Fibroblast of mammary gland (primary cell): ENCODE measurements at places on chromosomes 1 and 21.
A peak's percentile ranks its signal among the peaks of the same experiment; 100 is the strongest.

DNA sequence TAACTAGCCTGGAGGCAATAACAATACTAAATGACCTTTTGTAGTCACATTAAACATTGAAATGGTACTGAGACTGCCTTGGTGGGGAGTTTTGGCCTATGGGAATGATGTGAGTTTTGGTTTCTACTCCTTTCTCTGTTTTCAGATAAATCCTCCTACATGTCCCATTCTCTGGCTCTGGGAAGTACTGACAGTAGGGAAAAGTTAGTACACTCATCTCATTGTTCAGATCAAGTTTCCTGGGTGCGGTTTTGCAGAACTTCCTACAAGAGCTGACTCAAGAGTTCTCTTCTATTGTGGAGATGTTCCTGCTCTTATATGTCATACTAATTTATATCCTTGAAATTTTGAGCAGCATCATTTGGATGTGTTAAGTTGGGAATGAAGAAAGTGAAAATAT lies 74.2 kb upstream of the MACF1 start:
- peak; percentile 92 for DNase-seq

GRCh38 chr1:198660341-198661261 lies 21.8 kb downstream of the PTPRC start:
- no peak for DNase-seq

DNA sequence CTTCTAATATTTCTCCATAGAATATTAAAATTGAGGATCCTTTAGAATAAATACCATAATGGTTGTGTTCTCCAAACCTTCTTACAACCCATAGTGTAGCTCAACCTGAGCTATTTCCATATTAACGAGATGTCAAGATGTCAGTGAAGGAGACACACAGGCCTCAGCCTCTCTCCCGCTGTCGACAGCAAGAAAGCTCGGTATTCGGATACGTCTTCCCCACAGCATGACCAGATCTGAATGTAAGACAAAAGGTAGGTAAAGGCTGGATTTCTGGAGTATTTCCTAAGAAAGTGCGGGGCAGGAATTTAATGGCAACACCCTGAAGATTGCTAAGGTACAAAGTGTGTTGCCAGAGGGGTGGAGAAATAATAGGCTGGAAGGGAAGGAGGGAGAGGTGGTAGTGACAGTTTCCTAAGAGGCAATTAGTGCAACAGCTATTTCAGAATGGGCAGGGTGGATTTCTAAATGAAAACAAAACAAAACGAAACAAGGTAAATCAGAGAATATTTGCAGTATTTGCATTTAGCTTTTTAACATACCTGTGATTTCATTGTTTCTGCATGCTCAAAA lies 1.7 kb downstream of the ADSS2 start:
- DNase-seq = no peak

DNA sequence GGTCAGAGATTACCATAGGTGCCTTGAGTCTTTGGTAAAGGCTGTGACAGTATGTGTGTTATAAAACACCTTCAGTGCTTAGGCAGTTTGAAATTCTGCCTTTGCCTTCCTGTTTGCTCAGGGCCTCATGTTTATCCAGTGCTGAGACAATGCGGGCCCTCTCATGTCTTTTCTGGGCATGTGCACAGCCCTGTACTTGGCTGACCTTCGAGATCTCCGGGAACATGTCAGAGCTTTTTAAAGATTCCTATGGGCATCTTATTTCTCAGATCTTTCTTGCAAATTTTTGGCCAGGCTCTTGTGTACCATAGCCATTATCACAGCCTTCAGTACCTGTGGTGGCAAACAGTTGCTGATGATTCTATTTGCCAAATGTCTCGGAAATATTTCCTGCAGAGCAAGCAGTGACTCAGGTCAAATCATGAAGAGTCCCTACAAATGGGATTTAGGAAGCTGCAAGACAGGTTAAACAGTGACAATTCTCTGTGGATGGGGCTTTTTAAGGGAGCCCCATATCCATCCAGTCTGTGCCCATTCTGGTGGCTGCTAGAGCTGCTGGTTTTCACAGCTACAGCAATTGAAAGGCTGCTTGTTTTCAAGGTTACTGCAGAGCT lies 42.1 kb downstream of the HOOK1 start:
- DNase-seq = no peak

DNA sequence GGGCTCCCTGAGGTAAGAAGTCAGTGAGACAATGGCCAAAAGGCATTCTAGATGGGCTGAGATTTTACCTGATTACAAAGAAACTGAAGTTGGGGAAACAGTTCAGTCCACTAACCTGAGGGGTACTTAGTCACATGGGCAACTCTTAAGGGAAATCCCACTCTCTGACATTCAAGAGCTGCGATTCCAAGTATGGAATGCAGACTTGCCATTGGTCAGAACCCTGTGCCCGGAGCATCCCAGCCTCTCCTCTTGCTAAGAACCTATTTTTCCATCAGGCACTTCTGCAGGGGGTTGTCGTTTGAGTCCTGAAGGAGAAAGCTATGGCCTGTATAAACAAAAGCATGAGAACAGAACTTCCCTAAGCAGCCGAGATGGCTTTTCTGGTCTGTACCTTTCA lies 434.9 kb upstream of the DAB1 start:
- no peak for DNase-seq

DNA sequence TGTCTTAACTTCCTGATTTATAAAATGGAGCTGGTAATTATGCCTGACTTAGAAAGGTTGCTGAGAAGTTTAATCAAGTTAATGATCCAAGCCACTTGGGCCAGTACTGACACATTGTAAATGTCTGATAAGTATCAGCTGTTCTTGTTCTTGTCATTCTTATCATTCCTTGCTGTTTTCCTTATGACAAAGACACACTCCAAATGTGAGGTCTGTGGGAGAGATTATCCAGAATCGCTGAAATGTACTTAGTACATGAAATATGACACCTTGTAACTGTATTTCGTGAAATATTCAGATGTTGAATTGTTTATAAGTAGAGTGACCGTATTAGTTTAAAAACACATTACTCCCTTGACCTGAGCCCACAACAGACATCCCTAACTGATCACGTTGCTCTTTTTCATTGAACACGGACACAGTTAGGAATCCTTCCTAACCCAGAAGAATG lies 6.1 kb downstream of the AADACL4 start:
- peak; percentile 54 for DNase-seq

GRCh38 chr1:53520481-53520880 lies 61.3 kb downstream of the DMRTB1 start:
- no peak for DNase-seq

- DNase-seq = peak; percentile 9
Measured at GRCh38 chr1:3992103-3992556, 92.1 kb upstream of the C1orf174 start.

DNA sequence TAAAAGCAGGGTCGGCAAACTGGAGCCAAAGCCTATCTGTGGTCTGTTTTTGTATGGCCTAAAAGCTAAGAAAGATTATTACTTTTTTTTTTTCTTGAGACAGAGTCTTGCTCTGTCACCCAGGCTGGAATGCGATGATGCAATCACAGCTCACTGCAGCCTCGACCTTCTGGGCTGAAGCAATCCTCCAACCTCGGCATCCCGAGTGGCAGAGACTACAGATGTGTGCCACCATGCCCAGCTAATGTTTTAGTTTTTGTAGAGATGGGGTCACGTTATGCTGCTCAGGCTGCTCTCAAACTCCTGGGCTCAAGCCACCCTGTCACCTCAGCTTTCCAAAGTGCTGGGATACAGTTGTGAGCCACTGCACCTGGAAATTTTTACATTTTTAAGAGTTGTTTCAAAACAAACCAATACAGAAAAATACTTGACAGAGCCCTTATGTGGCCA lies 6.5 kb upstream of the GLRX2 start:
- DNase-seq = peak; percentile 85

DNA sequence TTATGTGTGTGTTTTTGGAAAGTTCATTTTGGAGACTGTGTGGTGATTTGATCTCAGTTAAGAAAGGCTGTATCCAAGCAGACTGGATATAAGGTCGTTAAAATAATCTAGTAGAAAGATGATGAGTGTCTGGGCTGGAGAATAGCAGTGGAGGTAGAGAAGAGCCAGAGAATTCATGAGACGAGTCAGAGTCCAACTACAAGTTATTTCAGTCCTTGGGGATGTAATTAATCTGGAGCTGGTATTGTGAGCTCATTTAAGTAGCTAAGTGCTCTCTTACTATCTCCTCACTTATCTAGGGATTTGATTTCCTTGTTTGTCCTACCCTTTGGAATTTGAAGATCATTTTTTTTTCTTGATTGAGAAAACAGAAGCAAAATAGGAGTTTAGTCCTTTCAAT lies 1219.0 kb upstream of the ADGRL4 start:
- DNase-seq = no peak

DNA sequence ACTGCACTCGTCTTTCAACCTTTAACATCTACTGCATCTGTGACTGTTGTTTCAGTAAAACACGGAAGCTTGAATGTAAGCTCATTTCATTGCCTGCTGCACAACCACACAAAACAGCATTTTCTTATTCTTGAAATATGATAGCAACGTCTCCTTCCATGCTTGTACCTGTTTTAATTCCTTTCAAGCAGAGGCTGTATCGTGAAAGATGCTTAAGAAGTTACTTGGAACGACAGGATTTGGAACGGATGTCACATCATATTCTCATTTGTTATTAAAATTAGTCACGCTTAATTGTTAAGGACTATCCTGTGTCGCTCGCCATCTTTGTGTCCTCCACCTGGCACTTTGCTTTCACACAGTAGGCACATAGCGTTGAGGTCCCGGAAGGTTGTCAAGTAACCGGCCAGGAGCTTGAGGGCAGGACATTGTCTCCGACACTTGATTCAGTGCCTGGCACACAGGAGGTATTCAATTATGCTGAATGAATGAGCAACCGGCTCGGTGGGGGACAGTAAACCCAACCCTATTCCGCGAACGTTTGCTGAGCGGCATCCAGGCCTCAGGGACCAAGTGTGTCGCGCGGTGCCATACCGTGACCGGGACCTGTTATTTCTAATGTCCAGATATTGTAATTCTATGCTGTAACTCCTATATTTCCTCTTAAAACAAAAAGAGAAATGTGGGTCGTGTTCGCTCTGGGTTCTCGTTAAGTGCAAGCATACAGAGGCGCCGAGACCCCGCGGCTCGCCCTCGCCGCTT lies 499 bp upstream of the SH3GLB1 start:
- peak; percentile 28 for DNase-seq

DNA sequence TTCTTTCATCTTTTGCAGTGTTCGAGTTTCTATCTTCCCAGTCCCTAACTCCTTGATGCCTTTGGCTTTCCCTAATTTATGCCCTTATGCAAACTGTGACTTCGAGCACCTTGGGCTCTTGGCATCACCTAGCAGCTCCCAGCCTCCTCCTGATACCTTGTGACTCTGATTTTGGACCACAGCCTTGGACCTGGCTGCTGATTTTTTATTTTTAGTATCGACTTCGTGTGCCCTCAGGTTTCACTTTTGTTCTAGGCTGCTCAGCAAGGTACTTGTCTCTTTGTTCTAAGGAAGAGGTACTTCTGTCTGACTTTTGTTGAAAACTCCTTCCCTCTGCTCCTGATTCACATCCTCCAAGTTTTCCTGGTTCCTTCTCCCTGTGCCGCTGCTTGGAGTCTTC lies 69.6 kb upstream of the KCNK1 start:
- no peak for DNase-seq

DNA sequence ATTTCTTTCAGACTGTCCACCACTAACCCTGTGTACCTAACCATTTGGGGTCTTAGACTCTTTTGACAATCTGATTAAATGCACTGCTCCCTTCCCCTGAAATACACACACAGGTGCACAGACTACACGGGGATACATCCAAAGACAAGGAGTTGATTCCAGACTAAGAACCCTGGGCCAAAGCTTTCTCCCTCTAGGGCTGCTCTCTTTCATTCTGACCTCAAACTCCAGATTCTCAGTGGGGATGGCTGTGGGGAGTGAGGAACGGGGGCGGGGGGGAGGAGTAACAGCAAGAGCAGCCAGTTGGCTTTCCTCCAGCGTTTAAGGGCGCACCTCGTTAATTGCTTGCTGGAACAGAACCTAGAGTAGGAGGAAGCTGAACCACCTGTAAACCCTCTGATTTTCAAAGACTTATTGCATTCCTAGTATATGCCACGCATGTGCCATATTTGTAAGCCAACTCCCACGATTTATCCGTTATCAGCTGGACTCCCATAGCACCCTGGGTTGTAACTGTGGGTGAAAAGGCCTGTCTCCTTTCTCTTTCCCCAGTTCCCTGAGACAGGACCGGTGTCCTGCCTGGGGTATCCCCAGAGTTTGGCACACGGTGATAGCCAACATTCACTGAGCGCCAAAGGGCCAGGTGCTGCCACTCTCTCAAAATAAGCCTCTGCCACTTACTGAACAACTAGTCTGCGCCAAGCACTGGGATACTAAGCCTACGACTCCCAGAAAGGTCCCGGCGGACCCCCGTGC lies 920 bp downstream of the MTHFR start:
- peak; percentile 68 for DNase-seq

- DNase-seq = peak; percentile 46
Measured at GRCh38 chr1:152495066-152495675, 15.4 kb upstream of the LCE5A start.

DNA sequence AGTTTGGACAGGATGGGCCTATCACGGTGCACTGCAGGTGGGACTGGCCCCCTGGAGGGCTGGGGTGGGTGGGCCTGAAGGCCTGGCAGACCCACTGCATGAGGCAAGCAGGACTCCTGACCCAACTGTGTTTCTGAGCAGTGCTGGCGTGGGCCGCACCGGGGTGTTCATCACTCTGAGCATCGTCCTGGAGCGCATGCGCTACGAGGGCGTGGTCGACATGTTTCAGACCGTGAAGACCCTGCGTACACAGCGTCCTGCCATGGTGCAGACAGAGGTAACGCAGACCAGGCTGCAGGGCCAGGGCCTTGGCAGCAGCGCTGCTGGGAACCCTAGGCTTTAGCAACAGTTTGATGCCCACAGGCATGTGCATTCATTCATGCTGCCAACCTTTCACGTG lies 29.0 kb upstream of the KDM4A start:
- DNase-seq = no peak

- DNase-seq = no peak
Measured at GRCh38 chr1:96238426-96238825, 483.2 kb upstream of the PTBP2 start.

DNA sequence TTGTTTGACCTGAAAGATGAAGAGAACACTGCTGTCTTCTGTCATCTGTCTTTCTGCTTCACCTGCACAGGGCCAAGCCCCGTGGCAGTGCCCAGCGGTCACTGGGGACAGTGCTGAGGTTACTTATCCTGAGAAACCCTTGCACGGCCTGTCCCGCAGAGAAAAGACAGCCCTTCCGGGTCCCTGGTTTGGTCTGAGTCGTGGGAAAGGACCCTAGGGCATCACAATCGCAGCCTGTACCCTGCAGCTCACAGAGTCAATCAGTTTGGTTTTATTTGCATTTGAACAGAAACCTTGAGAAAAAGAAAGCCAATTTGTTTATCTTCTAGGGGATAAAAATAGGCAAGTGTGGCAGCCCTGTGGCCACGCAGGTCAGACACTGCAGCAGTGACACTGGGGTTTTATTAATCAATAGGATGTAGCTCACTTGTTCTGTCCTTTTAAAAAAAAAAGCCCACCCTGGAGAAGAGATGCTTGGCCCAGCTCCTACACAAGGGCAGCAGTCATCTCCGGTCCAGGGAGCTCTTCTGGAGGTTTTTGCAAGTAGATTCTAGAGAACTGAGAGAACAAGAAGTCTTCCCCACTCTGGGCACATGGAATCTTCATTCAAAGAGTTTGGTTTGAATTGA lies 120.0 kb downstream of the PEX14 start:
- no peak for DNase-seq
